ENCODE measurements at places on chromosomes 3 and 15. TPM values are rescaled to one million over a fixed set of nuclear protein-coding genes. Genes with fewer than 3 reads are reported as not detected.

Gene DNAH12
- under 0.01 TPM for total RNA-seq

Gene MESP1
- total RNA-seq: under 0.01 TPM

Gene ARPP19
- total RNA-seq: 133 TPM

Gene KIF23
- total RNA-seq: 60.5 TPM

Gene CPB1
- not detected for total RNA-seq

Gene GP5
- total RNA-seq: not detected

Gene HLTF
- 56.6 TPM for total RNA-seq

Gene TM4SF4
- not detected for total RNA-seq

Gene ADGRG7
- total RNA-seq: not detected

Gene PRR23E
- total RNA-seq: not detected

Gene ACAD11
- total RNA-seq: 45.3 TPM

Gene IL20RB
- total RNA-seq: 1.6 TPM

Gene EBLN2
- total RNA-seq: 8.6 TPM

Gene FMN1
- 8.6 TPM for total RNA-seq

Gene EXD1
- total RNA-seq: under 0.01 TPM

Gene SLC22A14
- 0.86 TPM for total RNA-seq

Gene GOLGA6L10
- total RNA-seq: 2.9 TPM

Gene PARP15
- total RNA-seq: under 0.01 TPM

Gene USF3
- total RNA-seq: 7.7 TPM

All from fibroblast of villous mesenchyme (primary cell).